ENCODE measurements at places on chromosomes 4 and X.

- DNase-seq = peak; percentile 54
Observed at GRCh38 chrX:111869639-111870034, 6.3 kb upstream of the TRPC5OS start.

GRCh38 chrX:13090339-13091110 lies 46.1 kb upstream of the FAM9C start:
- DNase-seq = no peak

- DNase-seq = no peak
Observed at GRCh38 chrX:15376956-15377355, 7.3 kb downstream of the VEGFD start.

GRCh38 chrX:21978346-21978745 lies 37.8 kb downstream of the SMS start:
- DNase-seq = no peak

DNA sequence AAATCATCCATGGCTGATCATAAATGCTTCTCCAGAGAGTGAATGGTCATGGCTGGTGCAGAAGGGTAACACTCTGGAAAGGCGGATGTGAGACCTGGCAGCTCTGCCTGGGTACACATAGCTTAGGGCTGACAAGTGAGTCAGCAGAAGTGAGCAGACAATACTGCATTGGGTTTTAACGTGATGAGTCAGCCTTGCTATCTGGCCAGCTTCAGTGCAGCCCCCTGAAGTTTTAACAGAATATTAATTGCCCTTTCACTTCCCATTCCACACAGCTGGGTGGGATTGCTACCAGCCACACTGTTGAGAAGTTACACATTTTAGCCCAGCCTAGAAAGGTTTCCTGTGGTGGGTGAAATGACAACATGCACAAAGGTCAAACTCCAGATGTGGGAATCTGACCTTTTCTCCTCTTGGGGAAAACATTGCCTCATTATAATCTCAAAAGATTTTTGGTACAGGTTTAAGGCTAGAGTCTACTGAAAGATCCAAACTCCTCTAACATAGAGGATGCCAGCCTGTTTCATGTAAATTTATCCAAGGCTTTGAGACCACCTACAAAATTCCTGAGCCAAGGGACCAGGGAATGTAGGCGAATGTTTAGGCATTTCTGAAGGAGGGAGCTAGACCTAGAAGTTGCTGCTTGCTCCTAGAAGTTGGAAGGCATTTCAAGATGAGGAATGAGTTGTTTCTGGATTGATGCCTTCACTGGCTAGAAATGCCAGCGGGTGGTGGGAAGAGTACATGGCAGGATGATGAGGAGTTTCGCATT lies 230.3 kb upstream of the PGRMC2 start:
- DNase-seq = peak; percentile 50

DNA sequence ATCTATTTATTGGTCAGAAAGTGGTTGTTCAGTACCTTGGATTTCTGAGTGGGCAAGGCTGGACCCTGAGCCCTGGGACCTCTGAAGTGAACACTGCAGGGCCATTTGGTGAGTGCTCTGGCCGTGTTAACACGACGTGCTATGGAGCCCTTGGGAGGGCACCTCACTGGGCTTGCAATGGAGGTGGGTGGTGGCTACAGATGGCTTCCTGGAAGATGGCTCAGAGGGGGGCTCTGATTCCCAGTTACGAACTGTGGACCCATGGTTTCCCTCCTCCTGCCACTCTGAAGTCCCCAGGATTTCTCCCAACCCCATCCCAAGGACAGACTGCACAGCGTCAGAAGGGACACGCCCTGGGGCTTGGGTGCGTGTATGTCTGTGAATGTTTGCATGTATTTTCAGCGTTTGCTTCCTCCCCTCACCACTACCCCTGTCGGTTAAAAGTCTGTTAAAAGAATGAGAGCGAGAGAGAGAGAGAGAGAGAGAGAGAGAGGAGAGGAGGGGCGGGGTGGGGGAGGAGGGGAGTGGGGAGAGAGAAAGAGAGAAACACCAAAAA lies 3.7 kb upstream of the RHOH start:
- DNase-seq = peak; percentile 70

DNA sequence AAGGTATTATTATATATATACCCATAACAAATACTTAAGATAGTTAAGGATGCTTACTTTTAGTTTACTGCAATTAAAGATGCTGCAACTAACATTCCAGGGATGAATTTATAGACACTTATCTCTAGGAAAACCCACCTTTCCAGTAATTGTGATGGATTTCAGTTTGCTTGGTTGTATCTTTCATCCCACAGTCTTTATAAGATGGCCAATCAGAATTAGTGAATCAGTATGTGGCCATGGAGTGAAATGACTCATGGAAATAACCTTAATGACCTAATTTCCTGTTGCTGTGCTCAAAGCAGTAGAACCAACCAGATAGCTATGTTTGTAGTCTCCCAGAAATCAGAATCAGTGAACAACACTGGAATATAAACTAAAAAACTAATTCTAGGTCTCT lies 26.4 kb downstream of the MOSPD2 start:
- DNase-seq = peak; percentile 7

GRCh38 chr4:146407257-146407656 lies 114.5 kb downstream of the SLC10A7 start:
- DNase-seq = no peak

GRCh38 chr4:72209600-72209999 lies 177.8 kb downstream of the NPFFR2 start:
- no peak for DNase-seq

- DNase-seq = no peak
Observed at GRCh38 chr4:53174823-53175222, 191.0 kb downstream of the SCFD2 start.

GRCh38 chr4:70746179-70746839 lies 24.5 kb downstream of the RUFY3 start:
- no peak for DNase-seq
